Activated naive CD8-positive, alpha-beta T cell treated with anti-CD3 and anti-CD28 coated beads, Interleukin-2, amount 50 U/mL, for 24 hours (primary cell): ENCODE measurements at places on chromosomes 3 and 15.

GRCh38 chr15:69314736-69315135 is 16.0 kb downstream of the PAQR5 start:
- no peak for DNase-seq

DNA sequence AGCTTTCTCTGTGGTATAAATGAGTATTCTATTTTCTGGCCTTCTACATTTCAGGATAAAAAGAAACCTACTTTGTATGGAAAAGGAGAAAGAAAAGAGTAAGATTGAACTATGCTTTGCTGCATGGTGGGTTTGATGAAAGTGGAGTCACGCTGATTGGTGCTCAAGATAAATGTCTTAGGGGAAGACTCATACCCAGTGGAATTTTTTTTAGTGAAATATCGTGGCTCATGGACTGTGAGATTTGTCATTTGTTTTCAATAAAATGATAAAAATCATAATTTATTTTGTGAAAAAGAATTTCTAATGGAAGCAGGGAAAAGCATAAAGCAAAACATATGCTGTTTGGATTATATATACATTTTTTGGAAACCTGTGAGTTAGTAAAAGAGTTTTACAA is 292.5 kb downstream of the ZPLD1 start:
- no peak for DNase-seq

DNA sequence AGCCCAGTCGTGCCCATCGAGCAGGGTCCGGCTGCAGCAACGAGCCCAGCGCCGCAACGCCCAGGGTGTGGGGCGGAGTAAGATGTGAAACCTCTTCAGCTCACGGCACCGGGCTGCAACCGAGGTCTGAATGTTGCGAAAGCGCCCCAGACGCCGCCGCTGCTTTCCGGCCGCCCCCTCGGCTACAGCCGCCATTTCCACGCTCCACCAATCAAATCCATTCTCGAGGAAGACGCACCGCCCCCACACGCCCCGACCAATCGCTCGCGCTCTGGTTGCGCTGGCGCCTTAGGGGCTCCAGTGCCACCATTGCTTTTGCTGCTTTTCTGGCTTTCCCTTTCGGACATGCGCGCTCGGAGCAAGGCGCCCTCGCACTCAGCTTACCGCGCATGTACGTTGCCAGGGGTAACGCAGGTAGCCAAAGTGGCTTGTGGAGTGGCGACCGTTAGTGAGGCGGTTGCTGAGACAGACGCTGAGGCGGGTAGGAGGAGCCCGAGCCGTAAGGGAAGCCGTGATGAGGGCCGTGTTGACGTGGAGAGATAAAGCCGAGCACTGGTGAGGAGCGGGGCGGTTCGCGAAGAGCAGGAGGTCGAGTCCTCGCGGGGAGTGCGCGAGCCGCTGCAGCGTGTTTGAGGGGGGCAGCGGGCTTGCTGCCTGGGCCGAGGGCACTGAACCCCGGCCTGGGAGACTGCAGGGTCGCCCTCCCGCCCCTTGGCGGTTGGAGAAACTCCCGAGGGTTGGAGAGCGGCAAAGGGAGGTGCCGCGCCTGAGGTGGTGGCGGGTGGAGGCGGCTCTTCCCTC is at the start of the genes IFT122 and MBD4:
TSS of gene IFT122 (plus strand) at position 408 of the 801 bp plus-strand sequence. CDS start at position 515, 107 bp downstream.
TSS of gene MBD4 (minus strand) at position 132 of the 801 bp plus-strand sequence. CDS start at position 17, 115 bp downstream.
- DNase-seq: peak; percentile 98

DNA sequence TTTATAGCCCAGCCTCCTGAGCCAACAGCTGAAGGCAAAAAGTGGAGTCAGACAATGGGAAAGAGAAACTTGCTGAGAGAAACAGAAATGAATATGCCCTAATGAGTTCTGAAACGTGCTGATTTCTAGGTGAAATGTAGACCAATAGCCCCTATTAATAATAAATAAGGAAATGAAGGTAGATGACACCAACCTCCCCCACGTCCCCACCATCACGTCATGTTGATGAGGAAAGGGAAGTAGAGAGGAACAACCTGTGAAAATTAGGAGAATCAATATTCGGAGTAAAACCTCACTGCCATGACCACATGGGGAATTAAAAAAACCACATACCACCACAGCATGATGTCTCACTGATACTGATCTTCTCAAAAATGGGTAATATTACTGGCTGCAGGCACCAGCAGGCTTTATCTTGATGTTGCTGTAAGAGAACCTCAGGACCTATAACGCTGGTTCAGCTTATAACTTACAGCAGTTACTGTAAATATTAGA is 64.0 kb downstream of the KAT2B start:
- peak; percentile 60 for DNase-seq

GRCh38 chr3:112293368-112294321 is at the start of gene SLC9C1:
SLC9C1 (minus strand) TSS chr3:112294216; CDS start chr3:112286791, 7,425 bp downstream.
- peak; percentile 25 for DNase-seq

DNA sequence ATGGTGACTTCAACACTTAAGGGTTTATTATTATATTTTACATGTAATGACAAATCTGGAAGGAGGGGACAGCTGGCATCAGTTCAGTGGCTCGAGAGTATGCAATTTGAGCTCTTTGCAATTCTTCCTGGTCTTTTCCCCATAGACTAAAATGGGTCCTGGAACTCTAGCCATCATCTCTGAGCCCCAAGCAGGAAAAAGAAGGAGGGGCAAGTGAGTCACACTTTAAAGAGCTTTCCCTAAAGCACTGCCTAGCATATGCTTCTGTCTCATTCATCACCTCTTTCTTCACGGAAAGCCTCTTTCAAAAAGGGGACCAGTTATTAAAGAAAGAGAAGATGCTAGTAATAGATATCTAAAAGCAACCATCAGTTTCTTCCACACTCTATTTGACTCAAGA is 466.3 kb downstream of the ZIC1 start:
- DNase-seq: no peak

- DNase-seq: no peak
Measured at GRCh38 chr3:132290833-132291232, 26.4 kb upstream of the ACP3 start.
